ENCODE measurements at places on chromosomes 7 and 10.

- DNase-seq: no peak
These were observed 12.5 kb upstream of the CDK13 start for GRCh38 chr7:39937366-39938153.

DNA sequence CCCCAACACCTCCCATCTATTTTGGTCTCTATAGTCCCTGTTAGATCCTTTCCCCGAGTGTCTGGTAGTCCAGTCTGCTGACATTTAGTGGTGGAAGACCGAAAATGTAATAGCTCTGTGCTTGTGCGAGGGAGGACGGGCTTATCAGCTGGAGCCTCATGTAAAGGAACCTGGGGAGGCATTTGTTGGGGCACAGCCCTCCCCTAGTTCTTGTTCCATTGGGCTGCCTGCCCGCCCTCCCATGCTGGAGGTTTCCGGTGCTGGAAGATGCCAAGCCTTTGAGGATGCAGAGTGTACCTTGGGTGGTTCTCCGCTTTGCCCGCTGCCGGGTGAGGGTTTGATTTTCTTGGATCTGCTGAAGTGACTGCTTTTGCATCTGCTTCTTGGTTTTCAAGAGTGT, 5.4 kb downstream of the ZNF862 start:
- no peak for DNase-seq

- DNase-seq: no peak
These were observed 25.1 kb upstream of the ELOVL3 start for GRCh38 chr10:102200751-102201640.

DNA sequence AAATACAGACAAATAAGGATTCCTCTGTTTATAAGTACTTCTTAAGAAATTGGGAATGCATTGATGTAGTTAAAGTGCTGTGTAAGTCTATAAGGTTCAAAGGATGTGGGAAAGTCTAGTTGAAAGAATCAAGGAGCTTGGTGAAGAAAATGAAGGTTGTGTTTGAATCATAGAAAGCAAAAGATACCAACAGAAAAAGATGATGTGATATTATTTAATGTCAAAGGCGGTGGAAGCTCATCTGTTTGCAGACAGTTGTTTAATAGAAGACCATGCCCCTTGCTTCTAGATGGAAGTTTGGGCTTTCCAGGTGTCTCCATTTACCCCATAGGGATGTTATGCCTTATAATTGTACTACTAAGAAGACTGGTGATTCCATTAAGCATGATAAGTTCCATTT, 150.3 kb downstream of the CCSER2 start:
- no peak for DNase-seq

DNA sequence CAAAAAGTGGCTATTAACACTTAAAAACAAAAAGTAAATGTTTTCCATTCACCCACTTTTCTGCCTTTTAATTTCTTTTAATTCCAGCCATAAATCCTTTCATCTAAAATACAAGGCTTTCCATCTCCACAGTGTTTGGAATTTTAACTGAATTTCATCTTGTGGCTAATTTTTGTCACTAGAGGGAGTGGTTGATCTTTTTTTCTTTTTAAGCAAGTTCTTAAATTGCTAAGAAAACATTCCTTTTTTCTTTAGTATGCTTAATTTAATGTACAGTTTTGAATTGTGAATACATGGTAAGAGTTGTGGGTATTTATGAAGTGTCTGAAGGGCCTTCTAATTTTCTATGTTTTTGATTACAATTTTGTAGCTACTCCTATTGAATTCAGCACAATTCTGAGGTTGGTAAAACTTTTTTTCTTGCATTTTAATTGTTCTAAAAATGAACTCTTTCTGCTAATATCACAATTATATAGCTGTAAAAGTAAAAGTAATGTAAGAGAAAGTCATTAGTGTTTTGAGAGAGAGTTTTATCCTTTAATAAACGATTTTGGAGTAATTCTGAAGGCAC, 54.9 kb upstream of the ANK3 start:
- no peak for DNase-seq

DNA sequence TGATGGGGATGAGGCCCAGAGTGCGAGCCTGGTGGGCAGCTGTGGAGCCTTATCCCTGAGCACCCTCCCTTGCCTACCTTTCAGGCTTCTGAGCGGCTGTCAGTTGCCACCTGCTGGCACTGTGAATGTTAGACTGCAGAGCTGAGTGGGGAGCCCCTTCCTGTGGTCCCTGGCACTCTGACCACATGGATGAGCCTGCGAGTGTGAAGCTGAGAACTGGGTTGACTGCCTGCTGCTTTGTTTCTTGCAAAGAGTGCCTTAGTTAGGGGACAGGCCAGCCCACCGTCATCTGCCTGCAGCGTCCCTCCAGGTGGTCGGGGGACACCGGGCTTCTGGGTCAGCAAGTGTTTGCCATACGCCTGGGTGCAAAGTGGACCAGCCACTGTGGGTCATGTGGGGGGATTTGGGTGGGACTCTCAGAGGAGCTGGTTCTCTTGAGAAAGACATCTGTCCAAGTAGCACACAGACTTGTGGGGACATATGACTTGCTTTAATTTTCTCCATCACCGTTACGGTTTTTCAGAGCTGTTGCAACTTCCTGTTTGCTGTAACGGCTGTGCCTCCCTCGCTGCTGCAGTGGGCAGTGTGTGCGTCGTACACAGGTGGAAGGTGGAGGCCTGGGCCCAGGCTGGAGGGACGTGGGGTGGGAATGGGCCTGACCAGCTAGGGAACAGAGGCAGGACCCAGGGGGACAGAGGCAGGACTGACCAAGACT, 13.7 kb downstream of the INPP5A start:
- DNase-seq: no peak

- DNase-seq: peak; percentile 15
These were observed 819 bp downstream of the HYCC1 start for GRCh38 chr7:23012908-23013714.

DNA sequence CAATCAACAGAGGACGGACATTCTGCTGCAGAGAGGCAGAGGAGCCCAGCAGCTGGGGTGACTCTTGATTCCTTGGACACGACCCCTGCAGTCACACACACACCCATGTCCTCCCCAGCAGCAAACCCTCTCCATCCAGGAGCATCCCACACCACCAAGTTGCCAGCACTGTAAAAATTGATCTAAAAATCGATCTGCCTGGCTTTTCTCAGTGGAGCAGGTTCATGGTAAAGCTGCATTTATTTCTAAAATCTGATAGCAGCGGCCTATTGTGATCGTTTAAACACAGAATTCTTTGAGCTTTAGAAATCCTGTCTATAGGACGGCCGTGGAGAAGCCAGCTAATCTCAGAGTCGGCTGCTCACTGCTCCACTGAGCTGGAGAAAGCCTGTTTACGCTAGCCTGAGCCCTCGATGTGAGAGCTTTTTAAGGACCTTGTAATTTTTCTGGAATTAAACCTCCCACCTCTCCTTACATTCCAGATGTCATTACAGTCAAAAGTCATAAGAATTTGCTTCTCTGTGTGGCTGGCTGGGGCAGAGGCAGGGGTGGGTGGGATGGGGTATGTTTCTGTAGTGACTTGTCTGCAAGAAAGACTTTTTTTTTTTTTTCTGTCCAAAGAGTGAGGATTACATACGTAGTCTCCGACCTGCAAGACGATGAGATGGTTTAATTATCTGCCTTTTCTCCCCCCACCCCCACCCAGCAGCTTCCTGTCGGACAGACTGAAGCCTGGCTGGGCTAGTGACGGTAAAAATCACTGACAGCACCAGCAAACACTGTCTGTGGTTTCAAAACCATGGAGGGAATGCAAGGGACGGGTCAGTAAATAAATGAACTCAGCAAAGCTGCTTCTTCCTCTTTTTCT, 31.6 kb downstream of the TRIM8 start:
- DNase-seq: no peak

GRCh38 chr7:46485481-46486065, 564.5 kb upstream of the IGFBP3 start:
- DNase-seq: no peak

DNA sequence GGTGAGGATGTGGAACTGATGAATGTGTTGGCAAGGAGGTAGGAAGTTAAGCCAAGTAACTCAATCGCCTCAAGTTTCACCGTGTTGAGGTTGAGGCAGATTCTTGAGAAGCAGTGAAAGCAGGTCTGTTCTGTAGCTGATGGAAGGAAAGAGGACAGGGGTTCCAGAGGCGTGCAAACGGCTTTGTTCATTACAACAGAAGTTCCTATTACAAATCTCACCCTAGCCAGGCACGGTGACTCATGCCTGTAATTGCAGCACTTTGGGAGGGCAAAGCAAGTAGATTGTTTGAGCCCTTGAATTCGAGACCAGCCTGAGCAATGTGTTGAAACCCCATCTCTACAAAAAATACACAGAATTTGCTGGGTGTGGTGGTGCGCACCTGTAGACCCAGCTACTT, 36.9 kb upstream of the PTF1A start:
- DNase-seq: no peak

DNA sequence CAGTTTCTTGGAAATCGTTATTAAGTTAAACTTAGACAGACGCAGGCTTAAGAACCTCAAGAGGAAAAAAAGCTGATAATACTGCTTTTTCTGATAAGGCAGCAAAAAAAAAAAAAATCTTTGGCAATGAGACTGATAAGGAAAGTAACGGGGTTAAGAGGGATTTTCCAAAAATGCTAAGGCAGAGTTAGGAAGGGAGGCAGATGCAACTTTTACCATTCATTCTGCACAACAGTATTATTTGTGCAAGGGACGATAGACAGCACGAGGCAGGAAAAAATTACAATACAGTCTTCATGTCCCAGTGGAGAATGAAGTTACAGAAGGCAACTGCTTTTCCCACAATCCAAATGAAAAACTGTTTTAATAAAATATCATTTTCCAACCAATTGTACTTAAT, 194.0 kb downstream of the DOCK4 start:
- DNase-seq: no peak

- DNase-seq: no peak
These were observed 8.9 kb upstream of the EMX2 start for GRCh38 chr10:117533507-117534281.

DNA sequence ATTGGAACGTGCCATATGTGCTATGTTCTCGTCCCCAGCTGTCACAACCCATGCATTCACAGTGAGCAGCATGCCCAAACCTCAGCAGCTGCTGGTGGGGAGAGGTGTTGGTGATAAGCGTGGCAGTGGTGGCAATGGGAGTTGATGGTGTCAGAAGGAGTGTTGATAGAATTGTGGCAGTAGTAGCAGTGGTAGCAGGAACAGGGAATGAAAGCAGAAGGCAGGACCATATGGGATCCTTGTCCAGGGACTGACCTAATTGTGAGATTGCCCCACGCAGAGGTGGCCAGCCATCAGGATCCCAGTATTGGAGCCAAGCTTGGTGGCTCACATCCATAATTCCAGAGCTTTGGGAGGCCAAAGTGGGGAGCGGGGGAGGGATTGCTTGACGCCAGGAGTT, 276.3 kb downstream of the GALNT17 start:
- DNase-seq: no peak

- no peak for DNase-seq
These were observed 8.8 kb downstream of the CDK6 start for GRCh38 chr7:92827464-92828120.

- no peak for DNase-seq
These were observed 185.0 kb upstream of the TMEM196 start for GRCh38 chr7:19958309-19958896.

DNA sequence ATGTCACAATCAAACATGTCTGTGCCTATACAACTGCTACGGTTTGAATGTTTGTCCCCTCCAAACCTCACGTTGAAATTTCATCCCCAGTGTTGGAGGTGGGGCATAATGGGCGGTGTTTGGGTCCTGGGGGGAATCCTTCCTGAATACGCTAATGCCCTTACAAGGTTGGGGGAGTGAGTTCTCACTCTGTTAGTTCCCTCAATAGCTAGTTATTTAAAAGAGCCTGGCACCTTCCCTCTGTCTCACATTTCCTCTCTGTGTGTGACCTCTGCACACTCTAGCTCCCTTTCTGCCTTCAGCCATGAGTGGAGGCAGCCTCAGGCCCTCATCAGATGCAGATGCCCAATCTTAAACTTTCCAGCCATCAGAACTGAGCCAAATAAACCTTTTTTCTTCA, 129.5 kb downstream of the GRM8 start:
- DNase-seq: no peak

GRCh38 chr10:23202779-23203178, 10.7 kb downstream of the PTF1A start:
- DNase-seq: no peak

DNA sequence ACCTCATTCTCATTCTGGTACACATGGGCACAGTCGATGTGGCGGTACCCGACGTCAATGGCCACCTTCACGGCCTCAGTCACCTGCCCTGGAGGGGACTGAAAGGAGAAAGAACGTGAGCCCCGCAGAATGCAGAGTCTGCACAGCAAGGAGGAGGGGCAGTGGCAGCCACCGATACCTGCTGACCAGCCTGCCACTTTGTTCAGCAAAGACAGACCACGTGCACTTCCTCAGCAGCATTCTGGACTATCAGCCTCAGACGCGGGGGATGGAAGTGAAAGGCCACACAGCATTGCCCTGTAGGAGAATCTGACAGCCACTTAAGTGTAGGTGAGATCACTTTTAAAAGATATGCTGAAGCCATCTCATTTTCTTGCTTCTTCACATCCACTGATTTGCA, 7.2 kb downstream of the AKR1B1 start:
- no peak for DNase-seq

GRCh38 chr10:64277536-64277935, 756.3 kb downstream of the REEP3 start:
- no peak for DNase-seq

- no peak for DNase-seq
These were observed 114.1 kb downstream of the ZFAND4 start for GRCh38 chr10:45558425-45558824.

- DNase-seq: no peak
These were observed 117.6 kb downstream of the PLCE1 start for GRCh38 chr10:94111367-94111766.

DNA sequence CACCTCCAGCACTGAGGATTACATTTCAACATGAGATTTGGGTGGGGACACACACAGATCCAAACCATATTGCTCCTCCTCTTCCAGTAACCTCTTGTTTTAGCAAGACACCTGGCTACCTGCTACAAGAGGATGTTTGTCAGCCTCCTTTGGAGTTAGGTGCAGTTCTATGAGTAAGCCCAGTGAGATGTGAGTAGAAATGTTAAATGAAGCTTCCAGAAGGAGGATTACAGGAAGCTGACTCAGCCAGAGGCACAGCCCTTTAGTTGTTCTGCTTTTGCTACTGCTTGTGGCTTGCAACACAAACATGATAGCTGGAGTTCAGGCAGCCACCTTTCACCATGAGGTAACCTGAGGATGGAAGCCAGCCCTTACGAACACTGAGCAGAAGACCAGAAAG, 382.7 kb upstream of the RNF32 start:
- DNase-seq: no peak

- peak; percentile 57 for DNase-seq
These were observed 154.0 kb downstream of the CAMK1D start for GRCh38 chr10:12503311-12503710.

DNA sequence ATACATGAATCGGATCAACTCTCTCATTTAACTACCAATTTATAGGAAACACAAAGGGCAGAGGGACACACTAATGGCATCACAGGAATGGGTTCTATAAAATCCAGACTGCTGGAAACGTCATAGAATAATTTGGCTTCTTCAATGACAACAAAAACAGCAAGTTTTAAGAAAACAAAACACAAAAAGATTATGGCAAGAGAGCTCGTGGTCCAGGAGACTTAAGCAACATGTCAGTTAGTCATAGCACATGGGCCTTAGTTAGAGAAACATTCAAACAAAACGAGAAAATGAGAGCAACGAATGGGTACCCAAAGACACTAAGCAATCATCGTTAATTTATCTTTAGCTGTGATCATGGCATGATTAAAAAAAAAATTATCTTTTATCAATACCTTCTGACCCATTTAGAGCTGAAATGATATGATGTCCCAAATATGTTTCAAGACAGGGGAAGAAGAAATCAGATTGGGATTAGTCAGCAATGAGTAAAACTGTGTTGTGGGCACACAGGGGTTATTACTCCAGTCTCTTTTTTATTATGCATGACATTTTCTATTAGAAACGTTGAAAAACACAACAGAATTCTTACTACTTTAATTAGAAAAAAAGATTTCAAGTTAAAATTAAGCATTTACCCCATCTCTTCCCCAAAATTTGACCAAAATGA, 28.3 kb downstream of the NCAPG2 start:
- no peak for DNase-seq

Data from NCI-H2107 (cell line).